Renal pelvis (tissue), 12 donors: ENCODE measurements at places on chromosomes 13 and 19. TPM values are rescaled to one million over a fixed set of nuclear protein-coding genes. Genes with fewer than 3 reads are reported as not detected.

ACP5 gene
- polyA plus RNA-seq = 13.4 TPM

GRCh38 chr13:43171489-43171888 is 148.1 kb downstream of the DNAJC15 start:
- DNase-seq = no peak

MBD3L2 gene
- polyA plus RNA-seq = not detected

ZNF69 gene
- 29.8 TPM for polyA plus RNA-seq

- DNase-seq = no peak
Observed at GRCh38 chr19:8180018-8180417, 29.2 kb upstream of the CERS4 start.

EFNA2 gene
- 4.4 TPM for polyA plus RNA-seq

DNA sequence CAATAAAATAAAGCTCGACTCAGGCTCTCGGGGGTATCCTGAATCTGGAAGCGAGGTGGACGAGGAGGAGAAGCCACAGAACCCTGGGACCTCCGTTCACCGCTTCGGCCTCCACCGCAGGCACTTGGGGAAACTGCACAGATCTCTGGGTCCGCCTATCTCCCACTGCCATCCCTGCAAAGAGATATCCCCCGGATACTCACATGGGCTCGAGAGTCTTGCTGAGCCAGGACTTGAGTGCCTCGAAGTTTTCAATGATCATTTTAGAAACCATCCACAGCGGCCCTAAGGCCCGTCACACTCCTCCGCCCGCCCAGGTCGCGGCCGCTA is 589 bp downstream of the RBM26 start:
- DNase-seq = no peak
